ENCODE measurements at places on chromosomes 7 and 10.

DNA sequence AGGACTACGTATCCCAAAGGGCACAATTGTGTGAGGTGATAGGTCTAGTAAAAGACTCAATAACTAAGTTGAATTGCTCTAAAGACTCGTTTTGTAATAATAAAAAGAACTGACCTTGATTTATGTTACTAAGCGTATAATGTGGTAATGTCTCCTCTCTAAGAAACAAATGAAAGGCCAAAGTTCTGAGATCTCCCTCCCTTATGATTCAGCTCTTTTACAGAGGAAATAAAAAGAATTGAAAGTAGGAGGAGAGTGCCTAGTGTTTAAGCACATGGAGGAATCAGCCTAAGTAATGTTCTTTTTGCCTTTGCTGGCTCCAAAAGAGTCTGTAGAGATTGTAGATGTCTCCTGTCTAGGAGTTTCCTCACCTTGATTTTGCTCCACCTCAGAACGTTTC lies 98.0 kb downstream of the ARL4A start:
- DNase-seq: no peak

DNA sequence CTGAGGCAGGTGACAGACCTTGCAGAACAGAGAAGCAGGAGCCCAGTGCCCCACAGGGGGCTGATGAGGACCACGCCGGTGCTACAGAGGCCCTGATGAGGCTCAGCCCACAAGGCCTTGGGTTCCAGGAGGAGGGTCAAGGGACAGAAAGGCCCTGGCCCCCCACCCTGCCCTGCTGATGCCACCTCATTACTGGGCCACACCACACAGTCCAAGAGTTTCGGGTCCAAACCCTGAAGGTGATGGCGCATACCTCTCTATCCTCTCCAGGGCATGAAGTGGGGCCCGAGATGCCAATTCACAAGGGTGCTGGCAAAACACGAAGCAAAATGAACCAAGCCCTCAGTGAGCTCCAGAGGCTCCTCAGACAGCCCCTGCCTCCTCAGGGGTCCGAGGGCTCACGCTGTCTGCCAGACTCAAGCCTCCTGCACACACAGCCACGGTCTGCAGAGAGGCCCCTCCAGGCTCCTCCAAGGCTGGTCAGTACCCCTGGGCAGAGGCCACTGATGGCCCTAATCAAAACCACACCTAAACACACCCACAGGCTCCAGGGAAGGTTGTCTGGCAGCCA lies 32.3 kb downstream of the RASGEF1A start:
- no peak for DNase-seq

- DNase-seq: no peak
These were observed 125.0 kb downstream of the DNAJB6 start for GRCh38 chr7:157461573-157462418.

DNA sequence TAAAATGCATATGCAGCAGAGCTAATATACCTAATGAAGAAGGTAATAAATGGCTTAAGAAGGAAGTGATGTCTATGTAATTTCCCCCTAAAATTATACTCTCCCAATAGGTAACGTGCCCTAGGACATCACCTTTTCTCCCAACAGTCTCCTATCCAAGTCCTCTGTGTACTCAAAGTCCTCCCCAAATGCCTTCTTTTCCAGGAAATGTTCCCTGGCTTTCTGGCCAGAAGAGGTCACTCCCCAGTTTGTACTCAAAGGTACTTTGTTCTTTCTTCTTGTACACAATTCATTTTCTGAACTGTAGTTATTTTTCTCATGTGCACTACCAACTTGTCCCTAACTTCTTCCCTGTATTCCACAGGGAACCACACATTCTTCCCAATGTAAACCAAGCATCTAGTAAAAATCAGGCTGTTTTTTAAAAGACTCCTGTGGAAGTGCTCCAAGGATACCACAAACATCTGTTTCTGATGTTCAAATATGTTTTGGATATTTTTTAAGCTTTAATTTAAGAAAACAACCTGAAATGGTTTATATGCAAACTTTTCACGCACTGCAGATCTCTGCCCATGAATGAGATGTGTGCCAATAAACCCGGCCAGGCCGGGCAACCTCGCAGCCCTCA lies 262.3 kb upstream of the KLF14 start:
- DNase-seq: no peak

- DNase-seq: peak; percentile 34
These were observed 236.6 kb upstream of the TCF7L2 start for GRCh38 chr10:112713411-112713810.

GRCh38 chr7:12649348-12649747 lies 38.1 kb upstream of the ARL4A start:
- DNase-seq: no peak

- no peak for DNase-seq
These were observed 175.8 kb upstream of the SORCS1 start for GRCh38 chr10:107340326-107340725.

DNA sequence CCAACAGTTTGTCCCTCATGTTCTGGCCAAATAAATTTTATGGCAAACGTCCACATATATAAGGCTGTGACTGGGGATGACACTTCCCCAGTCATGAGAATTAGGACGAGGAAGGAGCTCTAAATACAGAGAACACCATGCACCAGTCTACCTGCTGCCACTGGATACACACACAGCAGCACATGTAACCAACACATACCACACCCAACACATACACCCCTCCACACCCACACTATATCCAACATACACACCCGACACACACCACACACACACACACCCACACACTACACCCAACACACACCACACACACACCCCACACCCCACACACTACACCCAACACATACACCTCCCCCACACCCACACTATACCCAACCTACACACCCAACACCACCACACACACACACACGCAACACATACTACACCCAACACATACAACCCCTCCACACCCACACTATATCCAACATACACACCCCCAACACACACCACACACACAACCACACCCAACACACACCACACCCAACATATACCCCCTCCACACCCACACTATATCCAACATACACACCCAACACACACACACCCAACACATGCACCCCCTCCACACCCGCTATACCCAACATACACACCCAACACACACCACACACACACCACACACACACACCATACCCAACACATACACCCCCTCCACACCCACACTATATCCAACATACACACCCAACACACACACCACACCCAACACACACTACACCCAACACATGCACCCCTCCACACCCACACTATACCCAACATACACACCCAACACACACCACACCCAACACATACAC lies 74.1 kb downstream of the HIPK2 start:
- no peak for DNase-seq

GRCh38 chr10:43250615-43251418 lies 16.0 kb downstream of the RASGEF1A start:
- no peak for DNase-seq

- peak; percentile 86 for DNase-seq
These were observed 52.4 kb upstream of the GTF2IRD1 start for GRCh38 chr7:74401137-74401859.
